AG09309 (cell line): ENCODE measurements at places on chromosomes 6 and 20.

- no peak for DNase-seq
These were observed 9.6 kb downstream of the LRP11 start for GRCh38 chr6:149854532-149854931.

- DNase-seq = no peak
These were observed 85.3 kb downstream of the SIM1 start for GRCh38 chr6:100379386-100379785.

- no peak for DNase-seq
These were observed 55.6 kb downstream of the ZNF292 start for GRCh38 chr6:87210979-87211378.

GRCh38 chr6:56772737-56773184 is 130.1 kb upstream of the DST start:
- DNase-seq = peak; percentile 50

GRCh38 chr6:155432293-155432692 is 23.3 kb downstream of the NOX3 start:
- no peak for DNase-seq

DNA sequence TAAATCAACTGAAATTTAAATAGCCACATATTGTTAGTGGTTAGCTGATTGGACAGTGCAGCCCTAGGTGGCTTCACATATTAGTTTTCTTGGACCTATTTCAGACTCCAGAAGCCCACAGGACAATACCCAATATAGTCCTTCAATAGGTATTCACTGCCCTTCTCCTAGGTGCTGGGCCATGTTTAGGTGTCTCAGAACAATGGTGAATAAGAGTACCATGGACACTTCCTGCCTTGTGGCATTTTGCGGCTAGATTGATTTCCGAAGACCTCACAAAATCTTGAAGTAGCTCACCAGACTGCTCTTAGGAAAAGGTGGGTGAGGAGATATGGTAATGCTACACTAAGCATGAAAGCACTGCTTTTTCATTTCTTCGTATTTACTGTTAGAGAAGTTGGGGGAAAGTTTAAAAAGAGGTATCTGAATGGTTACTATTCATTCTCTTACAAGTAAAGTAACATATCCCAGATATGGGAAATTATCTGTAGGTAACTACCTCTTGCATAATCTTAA is 199.3 kb downstream of the GJA10 start:
- DNase-seq = no peak

DNA sequence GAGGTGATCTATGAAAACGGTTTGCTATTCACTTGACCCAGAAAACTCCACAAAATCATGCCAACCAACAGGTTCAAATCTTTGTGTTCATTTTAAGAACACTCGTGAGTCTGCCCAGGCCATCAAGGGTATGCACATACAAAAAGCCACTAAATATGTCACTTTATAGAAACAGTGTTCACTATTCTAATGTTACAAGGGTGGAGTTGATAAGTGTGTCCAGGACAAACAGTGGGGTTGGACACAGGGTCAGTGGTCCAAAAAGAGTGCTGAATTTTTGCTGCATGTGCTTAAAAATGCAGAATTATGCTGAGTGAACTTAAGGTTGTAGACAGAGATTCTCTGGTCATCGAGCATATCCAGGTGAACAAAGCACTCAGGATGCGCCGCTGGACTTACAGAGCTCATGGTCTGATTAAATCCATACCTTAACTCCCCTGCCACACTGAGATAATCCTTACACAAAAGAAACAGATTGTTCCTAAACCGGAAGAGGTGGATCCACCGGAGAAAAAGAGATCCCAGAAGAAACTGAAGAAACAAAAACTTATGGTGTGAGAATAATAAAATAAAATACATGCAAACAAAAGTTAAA is 23.5 kb downstream of the KIAA0408 start:
- no peak for DNase-seq

- DNase-seq = no peak
These were observed 92.4 kb downstream of the NCR2 start for GRCh38 chr6:41427642-41428335.

- no peak for DNase-seq
These were observed 53.1 kb upstream of the VSX1 start for GRCh38 chr20:25135031-25135430.

DNA sequence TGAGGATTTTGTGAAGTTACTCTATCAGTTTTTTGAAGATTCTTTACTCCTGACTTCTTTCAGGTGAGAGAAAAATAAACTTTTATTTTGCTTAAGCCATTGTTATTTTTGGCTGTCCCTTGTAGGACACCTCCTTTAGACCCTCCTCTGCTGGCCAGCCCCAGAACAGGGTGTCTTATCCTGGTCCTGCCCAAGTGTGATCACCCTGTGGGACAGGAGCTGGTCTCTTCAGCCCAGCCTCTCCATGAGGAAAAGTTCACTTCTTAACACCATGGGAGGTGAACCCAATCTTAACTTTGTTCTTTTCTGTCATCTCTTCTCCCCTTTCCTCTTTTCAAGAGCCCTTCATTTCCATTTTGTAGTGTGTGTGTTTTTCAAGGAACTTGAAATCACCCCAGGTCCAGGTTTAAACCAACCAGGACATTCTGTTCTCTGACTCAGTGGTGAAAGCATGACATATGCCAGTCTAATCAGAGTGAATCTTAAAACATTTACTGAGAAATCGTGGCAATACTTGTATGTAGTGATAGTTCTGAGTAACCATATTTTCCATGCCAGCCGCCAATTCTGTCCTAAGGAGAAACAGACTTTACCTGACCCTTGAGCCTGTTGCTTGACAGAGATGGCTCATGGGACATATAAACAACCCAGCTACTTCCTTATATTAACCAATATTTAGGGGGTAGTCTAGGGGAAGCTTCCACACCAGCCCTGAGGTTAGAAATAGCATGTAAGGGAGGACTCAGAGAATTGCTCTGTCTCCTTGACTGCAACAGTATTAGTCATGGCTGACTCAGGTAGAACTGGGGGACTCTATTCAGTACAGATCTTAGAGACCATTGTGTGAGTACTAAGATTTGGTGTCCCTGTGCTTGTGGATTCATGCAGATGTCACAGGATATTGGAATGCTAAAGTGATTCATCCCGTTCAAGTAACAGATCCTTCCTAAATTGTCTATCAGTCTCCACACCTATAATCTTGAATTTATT is 48.8 kb downstream of the FLRT3 start:
- DNase-seq = no peak

GRCh38 chr20:52294106-52294628 is 102.6 kb upstream of the ZFP64 start:
- DNase-seq = no peak

DNA sequence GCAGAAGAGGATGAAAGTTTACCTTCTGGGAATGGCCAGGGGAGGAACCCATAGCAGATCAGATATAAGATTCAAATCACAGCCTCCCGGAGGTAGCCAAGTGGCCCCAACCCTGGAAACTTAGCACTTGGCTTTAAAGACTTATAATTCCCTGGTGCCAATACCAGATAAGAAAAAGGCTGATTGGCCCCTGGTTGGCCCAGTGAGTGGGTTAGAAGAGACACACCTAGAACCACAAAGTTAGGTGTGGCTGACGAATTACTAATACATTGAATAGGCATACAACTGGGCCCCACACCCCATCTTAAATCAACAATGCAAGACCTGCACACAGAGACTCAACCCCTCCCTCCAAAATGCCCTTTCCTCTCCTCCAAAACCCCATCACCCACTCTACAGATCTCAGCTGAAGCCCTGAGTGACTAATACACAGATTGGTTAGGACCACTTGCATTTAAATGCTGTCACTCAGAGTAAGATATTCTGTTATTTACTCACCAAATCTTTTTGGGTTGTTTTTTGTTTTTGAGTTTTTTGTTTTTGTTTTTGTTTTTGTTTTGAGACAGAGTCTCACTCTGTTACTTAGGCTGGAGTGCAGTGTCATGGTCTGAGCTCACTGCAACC is 315.4 kb upstream of the JARID2 start:
- DNase-seq = no peak

- no peak for DNase-seq
These were observed 35.0 kb upstream of the PNRC1 start for GRCh38 chr6:89045576-89045975.

- DNase-seq = no peak
These were observed 96.1 kb upstream of the BHLHE23 start for GRCh38 chr20:63102721-63103375.

GRCh38 chr6:159082039-159082815 is 37.4 kb upstream of the TAGAP start:
- DNase-seq = no peak

DNA sequence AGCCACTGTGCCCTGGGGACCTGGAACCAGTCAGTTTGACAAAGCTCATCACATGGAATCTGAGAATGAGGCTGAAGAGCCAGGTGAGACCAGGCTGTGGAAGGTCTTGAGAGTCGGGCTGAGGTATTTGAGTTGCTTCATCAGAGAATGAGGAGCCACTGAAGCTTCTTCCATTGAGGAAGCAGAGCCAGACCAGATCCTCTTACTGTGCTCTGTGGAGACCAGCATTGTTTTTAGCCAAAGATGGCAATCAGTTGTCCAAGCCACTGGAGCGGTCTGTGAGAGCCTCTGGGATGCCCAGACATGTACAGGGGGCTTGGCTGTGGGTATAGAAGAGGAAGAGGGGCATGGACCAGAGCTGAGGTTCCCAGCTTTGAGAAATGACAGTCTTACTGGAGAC is 6.1 kb upstream of the EPB41L1 start:
- DNase-seq = no peak

DNA sequence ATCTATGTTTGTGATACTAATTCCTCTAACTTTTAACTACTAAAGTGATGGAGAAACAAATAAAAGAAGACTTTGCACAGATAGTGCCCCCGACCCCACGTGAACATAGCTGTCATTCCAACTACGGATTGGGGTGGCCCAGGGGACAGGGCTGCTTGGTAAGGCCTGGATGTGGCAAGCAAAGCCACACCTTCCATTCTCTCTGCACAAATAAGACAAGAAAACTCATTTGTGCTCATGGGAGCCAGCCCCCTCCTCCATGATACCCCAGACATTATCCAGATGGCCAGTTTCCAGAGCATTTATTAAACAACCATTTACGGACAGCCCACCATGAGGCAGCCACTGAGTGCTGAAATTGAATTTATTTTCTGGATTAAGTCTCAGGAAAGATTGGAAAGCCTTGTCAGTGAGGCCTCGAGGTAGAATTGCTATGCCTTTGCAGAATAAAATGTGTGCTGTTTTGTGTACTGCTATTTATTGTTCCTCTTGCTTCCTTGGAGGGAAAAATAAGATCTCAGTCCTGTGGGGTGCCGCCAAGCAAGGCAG is 151.2 kb downstream of the UNC5CL start:
- DNase-seq = no peak

- DNase-seq = no peak
These were observed 144.2 kb downstream of the DLL1 start for GRCh38 chr6:170146640-170147039.

GRCh38 chr6:119179842-119180241 is 101.4 kb upstream of the FAM184A start:
- no peak for DNase-seq

GRCh38 chr20:33092361-33092760 is 12.9 kb downstream of the BPIFB4 start:
- DNase-seq = no peak

DNA sequence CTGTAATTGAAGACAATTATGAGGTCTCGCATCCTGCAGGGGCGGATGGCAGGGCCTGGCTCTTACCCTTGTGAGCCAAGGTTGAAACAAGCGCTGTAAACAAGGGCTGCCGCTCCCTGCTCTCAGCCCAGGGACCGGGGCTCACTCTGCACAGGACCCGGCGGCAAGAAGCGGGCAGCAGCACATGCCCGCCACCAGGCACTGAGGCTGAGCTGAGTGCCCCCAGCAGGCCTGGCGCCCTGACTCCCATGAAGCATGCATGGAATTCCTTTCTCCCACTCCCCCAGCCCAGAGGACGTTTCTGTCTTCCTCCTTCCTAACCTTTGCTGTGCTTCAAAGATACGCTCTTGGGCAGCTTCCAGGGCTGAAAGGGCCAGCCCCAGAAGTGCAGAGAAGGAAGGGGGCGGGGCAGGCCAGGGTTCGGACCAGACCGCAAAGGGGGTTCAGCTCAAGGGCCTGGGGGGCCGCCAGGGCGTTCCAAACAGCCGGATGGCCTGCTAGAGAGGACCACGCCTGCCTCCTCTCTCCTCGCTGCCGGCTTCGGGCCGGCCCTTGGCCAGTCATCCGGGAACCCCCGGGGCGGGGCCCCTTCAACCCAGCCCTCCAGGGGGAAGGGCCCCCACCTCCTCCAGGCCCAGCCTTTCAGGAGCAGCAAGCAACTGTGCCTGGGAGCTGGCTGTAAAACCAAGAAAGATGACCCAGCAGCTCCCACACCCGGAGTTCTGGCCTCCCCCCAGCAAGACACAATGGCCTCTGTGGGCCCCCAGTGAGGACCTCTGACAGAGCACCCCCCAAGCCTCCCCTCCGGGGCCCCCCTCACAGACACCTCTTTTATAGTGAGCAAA is 109.9 kb downstream of the NOL4L start:
- peak; percentile 77 for DNase-seq

GRCh38 chr6:27312950-27313271 is 838 bp upstream of the POM121L2 start:
- no peak for DNase-seq

- DNase-seq = no peak
These were observed 573.1 kb upstream of the RNF217 start for GRCh38 chr6:124389127-124389526.

DNA sequence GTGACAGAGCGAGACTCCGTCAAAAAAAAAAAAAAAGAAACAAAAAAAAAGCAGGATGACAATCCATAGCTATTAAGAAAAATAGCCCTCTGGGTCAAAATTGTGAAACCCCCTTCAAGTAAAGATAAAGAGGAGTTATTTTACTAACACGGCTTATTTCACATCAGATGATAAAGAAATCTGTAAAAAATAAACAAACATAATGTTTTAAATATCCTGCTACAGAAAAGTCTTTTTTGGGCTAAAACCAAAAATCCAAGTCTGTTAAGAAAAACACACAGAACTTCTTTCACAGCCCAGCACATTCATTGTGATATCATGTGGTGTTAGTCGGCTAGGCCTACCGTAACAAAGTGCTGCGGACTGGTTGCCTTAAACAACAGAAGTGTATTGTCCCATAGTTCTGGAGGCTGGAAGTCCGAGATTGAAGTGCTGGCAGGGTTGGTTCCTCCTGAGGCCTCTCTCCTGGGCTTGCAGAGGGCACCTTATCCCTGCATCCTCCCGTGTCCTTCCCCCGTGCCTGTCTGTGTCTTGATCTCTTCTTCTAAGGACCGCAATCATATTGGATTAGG is 239.2 kb upstream of the TAB2 start:
- DNase-seq = no peak

DNA sequence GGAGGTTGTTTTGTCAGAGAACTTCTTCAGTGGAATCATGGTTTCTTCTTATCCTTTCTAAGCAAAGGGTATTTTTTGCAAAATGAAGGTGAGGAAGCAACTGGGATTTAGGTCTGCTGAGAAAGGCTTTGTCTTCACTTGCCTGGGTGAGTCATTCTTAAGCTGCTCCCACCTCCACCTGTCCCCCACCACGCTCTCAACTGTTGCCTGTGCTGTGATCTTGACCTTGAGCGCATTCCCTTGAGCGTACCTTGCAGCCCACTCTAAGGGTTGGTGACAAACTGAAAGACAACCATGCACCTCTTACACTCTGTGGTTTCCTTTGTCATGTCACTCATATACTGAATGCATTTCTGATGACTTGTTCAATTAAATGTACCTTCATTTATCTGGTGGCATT is 641.1 kb downstream of the RNF144B start:
- no peak for DNase-seq

- DNase-seq = no peak
These were observed 216.0 kb downstream of the SAMD5 start for GRCh38 chr6:147724454-147724853.

GRCh38 chr6:125507987-125508655 is 206.4 kb upstream of the HDDC2 start:
- DNase-seq = no peak
